ENCODE measurements at places on chromosomes 12 and 14. TPM values are rescaled to one million over a fixed set of nuclear protein-coding genes. Genes with fewer than 3 reads are reported as not detected.

FOXN4 gene
- total RNA-seq = not detected

SLC7A8 gene
- total RNA-seq = 0.32 TPM

MSRB3 gene
- total RNA-seq = 42.6 TPM

ISCA2 gene
- 9.9 TPM for total RNA-seq

TMPRSS12 gene
- not detected for total RNA-seq

GPD1 gene
- total RNA-seq = not detected

IPO8 gene
- total RNA-seq = 15.5 TPM

GYS2 gene
- total RNA-seq = not detected

CATSPERB gene
- total RNA-seq = 0.16 TPM

SDSL gene
- 0.81 TPM for total RNA-seq

IL26 gene
- total RNA-seq = 0.32 TPM

LRTM2 gene
- total RNA-seq = not detected

GAPDH gene
- 11,537 TPM for total RNA-seq

Measured in cardiac atrium fibroblast (primary cell).